ENCODE measurements at places on chromosomes 5 and 9. TPM values are rescaled to one million over a fixed set of nuclear protein-coding genes. Genes with fewer than 3 reads are reported as not detected.

Gene ROR2
- total RNA-seq, result not detected

Gene PARP8
- 0.28 TPM for total RNA-seq

Gene PCDHGA7
- total RNA-seq, result 0.95 TPM

DNA sequence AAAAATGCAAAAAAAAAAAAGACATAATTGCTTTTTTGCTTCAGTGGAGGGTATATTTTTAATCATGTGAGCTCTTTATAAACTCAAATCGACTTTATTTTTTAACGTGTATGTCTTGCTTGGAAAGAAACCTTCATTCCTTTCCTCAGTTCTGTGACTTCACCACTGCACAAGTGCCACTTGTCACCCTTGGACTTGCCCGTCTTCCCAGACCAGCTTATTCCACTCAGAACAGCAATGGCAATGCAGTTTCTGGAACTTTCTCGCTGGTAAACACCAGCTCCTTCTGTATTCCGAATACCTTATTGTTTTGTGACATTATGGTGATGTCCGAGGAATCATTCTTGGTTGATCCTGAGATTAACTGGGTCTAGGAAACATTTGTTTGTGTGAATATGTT lies 440.5 kb upstream of the ADAMTS16 start:
- no peak for DNase-seq

DNA sequence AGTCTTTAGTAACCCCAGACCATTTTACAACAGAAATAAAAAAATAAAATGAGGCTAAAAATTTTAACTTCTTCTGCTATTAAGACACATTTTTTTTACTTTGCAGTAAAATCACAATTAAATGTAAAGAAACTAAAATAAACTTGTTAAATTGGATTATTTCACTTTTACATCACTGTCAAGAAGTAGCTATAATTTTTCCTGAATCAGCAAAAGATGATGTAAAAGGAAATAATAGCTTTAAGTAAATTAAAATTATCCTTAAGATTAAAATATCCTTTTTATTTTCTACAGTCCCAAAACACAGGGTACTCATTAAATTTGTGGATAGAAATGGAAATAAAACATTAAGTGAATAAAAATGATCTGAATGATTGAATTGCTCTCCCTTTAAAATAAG lies 44.5 kb downstream of the TMEM232 start:
- DNase-seq, result no peak

DNA sequence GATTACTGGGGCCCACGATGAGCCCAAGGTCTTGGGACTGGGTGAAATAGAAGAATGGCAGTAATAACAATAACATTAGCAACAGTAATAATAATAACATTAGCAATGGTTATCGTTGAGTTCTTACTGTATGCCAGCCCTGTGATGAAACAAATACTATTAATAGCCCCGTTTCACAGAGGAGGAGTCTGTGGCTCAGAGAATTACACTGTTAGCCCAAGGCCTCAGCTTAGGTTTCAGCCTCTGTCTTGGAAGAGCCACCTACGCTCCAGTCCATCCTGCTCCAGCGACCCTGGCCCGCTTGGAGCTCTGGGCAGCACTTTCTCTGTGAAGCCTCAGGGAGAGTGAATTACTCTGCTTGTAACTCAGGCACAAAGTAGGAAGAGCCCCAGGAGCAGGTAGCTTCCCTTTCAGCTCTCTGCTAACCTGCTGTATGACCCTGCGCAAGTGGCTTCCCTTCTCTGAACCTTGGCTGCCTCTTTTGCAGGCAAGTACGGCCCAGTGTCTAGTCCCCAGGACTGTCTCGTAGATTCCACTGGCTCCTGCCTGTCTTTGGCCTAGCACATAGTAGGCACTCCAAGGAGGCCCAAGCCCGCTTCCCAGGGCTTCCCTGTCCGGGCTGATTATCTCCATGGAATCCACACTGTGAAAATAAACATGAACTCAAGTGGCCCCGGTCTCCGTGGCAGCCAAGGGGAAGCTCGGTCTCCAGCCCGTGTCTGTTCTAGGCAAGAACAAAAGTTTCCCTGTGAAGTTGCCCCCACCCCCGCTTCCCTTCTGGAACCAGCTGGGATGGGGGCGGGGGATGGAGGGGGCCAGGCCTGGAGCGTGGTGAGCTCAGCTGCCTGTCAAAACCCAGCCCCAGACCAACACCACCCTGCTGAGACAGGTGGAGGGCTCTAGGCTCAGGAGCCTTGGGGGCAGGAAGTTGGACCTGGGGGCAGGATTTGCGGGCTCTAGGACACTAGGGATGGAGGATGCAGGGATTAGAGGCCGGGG lies 26.2 kb upstream of the LMX1B start:
- DNase-seq, result peak; percentile 52

- DNase-seq, result no peak
These were observed 20.1 kb downstream of the LAMC3 start for GRCh38 chr9:131028931-131029573.

GRCh38 chr5:66362687-66363086 lies 218.6 kb downstream of the SREK1 start:
- DNase-seq, result no peak

GRCh38 chr9:124198331-124198730 lies 59.4 kb upstream of the NEK6 start:
- no peak for DNase-seq

DNA sequence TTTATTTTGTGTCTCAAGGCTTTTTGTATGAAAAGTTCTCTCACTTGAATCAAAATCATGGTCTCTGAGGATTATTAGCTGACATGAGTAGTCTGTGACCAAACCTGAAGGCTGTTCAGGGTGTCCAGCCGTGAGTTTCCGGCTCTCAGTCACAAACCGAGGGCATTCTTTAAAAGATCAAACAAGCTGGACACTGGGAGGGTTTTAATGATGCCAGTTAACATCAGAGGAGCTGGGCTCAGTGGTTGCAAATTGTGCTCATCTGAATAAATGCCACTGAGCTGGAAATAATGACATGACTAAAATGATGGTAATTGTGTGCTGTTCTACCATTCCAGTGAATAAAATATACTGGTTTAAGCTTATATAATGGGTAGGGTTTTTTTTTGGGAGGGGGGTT lies 153.1 kb downstream of the FOCAD start:
- DNase-seq, result no peak

DNA sequence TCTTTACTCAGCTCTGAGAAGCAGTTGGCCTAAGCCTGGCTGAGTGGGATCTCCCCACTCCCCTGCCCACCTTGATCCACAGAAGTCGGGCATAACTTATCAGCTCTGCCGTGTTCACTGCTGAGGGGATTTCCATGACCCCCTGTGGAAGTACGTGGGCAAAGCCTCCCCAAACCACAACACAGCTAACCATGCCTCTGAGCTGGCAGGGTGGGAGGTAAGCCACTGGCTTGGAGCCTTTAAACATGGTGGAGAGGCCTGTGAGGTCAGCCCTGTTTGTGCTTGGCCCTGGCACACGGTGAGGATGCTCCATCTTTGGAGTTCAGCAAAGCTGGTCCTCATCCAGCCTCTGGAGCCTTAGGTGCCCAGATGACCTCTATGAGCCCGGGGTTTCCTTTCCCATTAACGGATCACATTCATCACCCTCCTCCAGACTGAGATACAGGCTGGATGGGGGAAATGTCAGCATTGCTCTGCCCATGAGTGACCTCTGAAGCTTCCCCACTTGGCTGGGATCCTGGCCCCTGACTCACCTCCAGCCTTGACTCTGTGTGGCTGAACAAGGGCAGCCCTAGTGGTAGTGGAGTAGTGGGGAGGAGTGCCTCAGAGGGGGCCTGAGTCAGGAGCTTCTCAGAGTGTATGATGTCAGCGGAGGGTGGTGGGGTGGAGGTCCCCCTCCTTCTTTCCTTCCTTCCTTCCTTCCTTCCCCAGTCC lies 6.2 kb downstream of the PDLIM4 start:
- DNase-seq, result peak; percentile 53

- no peak for DNase-seq
These were observed 80.6 kb downstream of the SPEF2 start for GRCh38 chr5:35698047-35698808.

All from pulmonary artery endothelial cell (primary cell).